ENCODE measurements at places on chromosomes 5 and 9. TPM values are rescaled to one million over a fixed set of nuclear protein-coding genes. Genes with fewer than 3 reads are reported as not detected.

DNA sequence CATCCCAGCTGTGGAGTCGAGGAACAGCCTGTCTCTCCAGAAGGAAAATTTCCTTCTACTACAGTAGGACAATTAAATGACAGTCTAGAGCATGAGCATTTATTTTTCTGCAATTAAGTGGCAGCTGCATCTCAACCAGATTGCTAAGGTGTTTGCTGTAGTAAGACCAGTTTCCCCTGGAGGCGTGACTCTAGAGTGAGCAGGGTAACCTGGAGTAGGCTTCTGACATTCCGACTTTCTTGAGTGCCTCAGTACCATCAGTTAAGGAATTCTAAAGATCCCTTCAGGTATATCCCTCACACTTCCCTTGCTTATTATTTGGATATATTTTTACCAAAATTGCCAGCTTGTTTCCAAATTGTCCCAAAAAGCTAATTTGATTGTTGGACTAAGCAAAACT, 59.2 kb upstream of the IRX2 start:
- no peaks in the 10 kb centered on the region for H3K36me3 ChIP-seq
- H3K27me3 ChIP-seq, result no peaks in the 10 kb centered on the region
- H3K27ac ChIP-seq, result no peak overlapping the region

DNA sequence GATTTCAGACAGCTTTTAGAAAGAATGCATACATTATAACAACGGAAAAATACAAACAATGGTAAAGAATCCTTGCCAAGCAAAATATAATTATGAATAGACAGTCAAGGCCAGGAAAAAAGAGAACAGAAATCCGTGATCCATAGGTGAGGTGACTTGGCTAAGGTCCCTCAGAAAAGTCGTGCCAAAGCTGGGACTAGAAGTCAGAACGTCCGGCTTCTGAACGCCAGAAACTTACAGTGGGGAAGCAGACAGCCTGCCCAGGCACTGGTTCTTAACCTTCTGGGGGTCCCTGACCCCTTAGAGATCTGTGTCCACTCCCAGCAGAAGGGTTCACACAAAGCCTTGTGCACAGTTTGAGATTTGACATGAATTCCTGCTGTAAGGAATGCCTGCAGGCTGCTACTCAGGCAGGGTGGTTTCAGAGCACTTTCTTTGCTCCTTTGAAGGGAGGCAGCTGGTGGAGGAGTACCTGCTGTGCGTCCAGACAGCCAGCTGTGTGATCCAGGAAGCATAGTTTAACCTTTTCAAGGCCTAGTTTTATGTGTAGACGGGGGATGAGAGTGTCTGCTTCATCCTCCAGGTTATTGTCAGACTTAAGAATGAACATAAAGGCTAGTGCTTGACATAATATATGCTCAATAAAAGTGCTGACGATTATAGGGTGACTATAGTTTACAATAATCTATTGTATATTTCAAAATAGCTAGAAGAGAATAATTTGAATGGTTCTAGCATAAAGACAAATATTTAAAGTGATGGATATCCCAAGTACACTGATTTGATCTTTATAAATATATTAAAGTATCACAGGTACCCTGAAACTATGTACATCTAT, 852 bp downstream of the ARHGEF37 start:
- no peaks in the 10 kb centered on the region for H3K36me3 ChIP-seq
- no peaks in the 10 kb centered on the region for H3K27me3 ChIP-seq
- DNase-seq, result no peak
- peak overlapping the region; percentile 62 for H3K4me3 ChIP-seq

The GKAP1 gene
- 5.8 TPM for total RNA-seq

- no peaks in the 10 kb centered on the region for H3K36me3 ChIP-seq
- no peak overlapping the region for H3K27ac ChIP-seq
- no peak for DNase-seq
These were observed 381.5 kb upstream of the KLF4 start for GRCh38 chr9:107870927-107871680.

- peaks cover 23% of the 10 kb centered on the region for H3K36me3 ChIP-seq
- H3K4me1 ChIP-seq, result peaks cover 26% of the 10 kb centered on the region
- H3K4me3 ChIP-seq, result no peak overlapping the region
These were observed 2.2 kb downstream of the AMACR start for GRCh38 chr5:34005681-34006080.

The HSD17B4 gene
- 364 TPM for total RNA-seq

- no peak for DNase-seq
- no peak overlapping the region for H3K4me3 ChIP-seq
- no peaks in the 10 kb centered on the region for H3K4me1 ChIP-seq
- no peaks in the 10 kb centered on the region for H3K36me3 ChIP-seq
These were observed 80.4 kb upstream of the NIPBL start for GRCh38 chr5:36796155-36796554.

- H3K36me3 ChIP-seq, result no peaks in the 10 kb centered on the region
- H3K4me3 ChIP-seq, result no peak overlapping the region
- no peaks in the 10 kb centered on the region for H3K27me3 ChIP-seq
- no peak for DNase-seq
These were observed 125.5 kb downstream of the GABRB2 start for GRCh38 chr5:161421067-161421466.

DNA sequence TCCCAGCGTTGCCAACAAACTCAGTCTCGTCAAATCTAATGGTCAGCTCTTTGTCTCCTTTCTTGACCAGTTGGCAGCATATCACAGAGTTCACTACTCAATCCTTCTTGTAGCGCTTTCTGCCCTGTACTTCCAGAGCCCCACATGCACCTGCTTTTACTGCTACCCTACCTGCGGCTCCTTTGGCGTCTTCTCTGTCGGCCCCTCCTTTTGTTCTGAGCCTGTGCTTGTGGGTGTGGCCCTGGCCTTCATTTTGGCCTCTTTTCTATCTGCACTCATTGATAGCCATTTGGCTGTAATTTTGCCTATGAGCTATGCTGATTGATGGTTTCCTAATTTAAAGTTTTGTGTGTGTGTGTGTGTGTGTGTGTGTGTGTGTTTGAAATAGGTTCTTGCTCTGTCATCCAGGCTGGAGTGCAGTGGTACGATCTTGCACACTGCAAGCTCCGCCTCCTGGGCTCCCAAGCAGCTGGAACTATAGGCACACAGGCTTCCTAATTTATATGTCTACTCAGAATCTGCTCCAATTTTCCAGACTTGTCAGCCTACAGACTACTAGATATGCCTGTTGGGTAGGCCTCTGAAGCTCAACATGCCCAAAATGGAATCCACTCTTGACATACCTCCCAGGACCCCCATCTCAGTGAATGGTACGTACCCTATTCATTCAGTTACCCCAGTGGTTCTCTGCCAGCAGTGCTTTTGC, 32.3 kb downstream of the ARPC5L start:
- H3K4me1 ChIP-seq, result no peaks in the 10 kb centered on the region
- peaks cover 86% of the 10 kb centered on the region for H3K36me3 ChIP-seq
- H3K27ac ChIP-seq, result no peak overlapping the region
- no peak overlapping the region for H3K4me3 ChIP-seq
- DNase-seq, result no peak
- no peaks in the 10 kb centered on the region for H3K27me3 ChIP-seq

DNA sequence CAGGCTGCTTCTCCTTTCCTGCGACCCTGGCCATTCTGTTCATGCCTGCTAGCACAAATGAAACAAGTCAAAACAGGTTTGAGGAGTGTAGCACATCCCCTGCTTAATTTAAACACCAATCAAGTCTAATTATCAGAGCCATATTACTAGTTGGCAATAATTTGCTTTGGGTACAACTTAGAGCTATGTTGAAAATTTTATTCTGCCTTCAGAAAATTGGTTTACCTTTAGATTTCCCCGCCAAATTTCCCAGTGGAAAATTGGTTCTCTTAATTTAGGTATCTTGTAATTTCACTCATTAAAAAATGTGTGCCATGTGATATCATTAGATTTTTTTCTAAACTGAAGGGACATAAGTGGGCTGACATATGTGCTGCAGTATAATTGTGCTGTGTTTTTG, 265.8 kb downstream of the MAST4 start:
- H3K4me3 ChIP-seq, result no peak overlapping the region
- peaks cover 7% of the 10 kb centered on the region for H3K4me1 ChIP-seq
- no peaks in the 10 kb centered on the region for H3K27me3 ChIP-seq

GRCh38 chr9:17986595-17986994, 407.7 kb downstream of the SH3GL2 start:
- H3K4me1 ChIP-seq, result no peaks in the 10 kb centered on the region
- no peak overlapping the region for H3K27ac ChIP-seq
- DNase-seq, result no peak

- H3K36me3 ChIP-seq, result no peaks in the 10 kb centered on the region
- no peaks in the 10 kb centered on the region for H3K4me1 ChIP-seq
- DNase-seq, result no peak
- no peak overlapping the region for H3K4me3 ChIP-seq
- no peak overlapping the region for H3K27ac ChIP-seq
These were observed 352.6 kb upstream of the PANK3 start for GRCh38 chr5:168931638-168932345.

- H3K27ac ChIP-seq, result no peak overlapping the region
- no peaks in the 10 kb centered on the region for H3K36me3 ChIP-seq
- DNase-seq, result no peak
- H3K4me3 ChIP-seq, result no peak overlapping the region
These were observed 105.7 kb upstream of the ALDH1B1 start for GRCh38 chr9:38286766-38287165.

The CANX gene
- 603 TPM for total RNA-seq

The SLC46A2 gene
- total RNA-seq, result 13.7 TPM

Measured in lower lobe of right lung (tissue), 2 donors.